ENCODE measurements at places on chromosomes 1 and 21.

GRCh38 chr1:162609306-162609705 lies 23.0 kb upstream of the DDR2 start:
- no peak overlapping the region for H3K4me3 ChIP-seq
- no peak overlapping the region for H3K27ac ChIP-seq
- no peak for DNase-seq
- no peaks in the 10 kb centered on the region for H3K36me3 ChIP-seq

GRCh38 chr1:153728305-153729066 lies 636 bp downstream of the INTS3 start:
- H3K27ac ChIP-seq: peak overlapping the region; percentile 91
- peaks cover 20% of the 10 kb centered on the region for H3K36me3 ChIP-seq
- H3K4me1 ChIP-seq: peaks cover 39% of the 10 kb centered on the region
- peak; percentile 30 for DNase-seq

GRCh38 chr1:220775240-220775853 lies 11.4 kb upstream of the MTARC1 start:
- no peak overlapping the region for H3K4me3 ChIP-seq
- peaks cover 2% of the 10 kb centered on the region for H3K4me1 ChIP-seq
- H3K36me3 ChIP-seq: no peaks in the 10 kb centered on the region
- H3K27ac ChIP-seq: no peak overlapping the region
- peaks cover 5% of the 10 kb centered on the region for H3K27me3 ChIP-seq
- DNase-seq: peak; percentile 37

- no peaks in the 10 kb centered on the region for H3K4me1 ChIP-seq
- no peak for DNase-seq
- no peak overlapping the region for H3K4me3 ChIP-seq
Observed at GRCh38 chr21:17351766-17352165, 161.1 kb upstream of the CXADR start.

DNA sequence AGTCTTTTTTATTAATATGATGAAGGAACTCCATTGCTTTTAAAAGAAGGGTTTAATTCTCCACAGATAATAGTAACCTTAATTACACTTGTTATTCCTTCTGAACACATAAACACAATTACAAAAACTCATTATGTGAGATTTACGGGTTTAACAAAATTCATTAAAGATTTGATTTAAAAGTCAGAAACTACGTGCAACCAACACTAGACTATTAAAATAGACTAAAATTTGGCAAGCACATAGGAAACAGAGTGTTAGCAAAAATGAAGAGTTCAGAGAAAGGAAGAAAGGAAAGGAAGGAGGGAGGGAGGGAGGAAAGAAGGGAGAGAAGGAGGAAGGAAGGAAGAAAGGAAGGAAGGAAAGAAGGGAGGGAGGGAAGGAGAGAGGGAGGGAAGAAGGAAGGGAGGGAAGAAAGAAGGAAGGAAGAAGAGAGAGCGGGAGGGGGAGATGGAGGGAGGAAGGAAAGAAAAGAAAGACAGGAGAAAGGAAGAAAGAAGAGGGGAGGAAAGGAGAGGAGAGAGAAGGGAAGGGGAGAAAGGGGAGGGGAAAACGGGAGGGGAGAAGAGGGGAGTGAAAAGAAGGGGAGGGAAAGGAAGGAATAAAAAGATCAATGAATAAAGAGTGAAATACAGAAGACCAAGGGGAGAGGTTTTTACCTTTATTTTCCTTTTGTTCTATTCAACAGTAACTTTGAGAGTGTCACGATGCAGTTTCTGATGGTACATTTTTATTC lies 123.4 kb upstream of the LYPLAL1 start:
- no peaks in the 10 kb centered on the region for H3K4me1 ChIP-seq
- H3K27ac ChIP-seq: no peak overlapping the region
- no peak overlapping the region for H3K4me3 ChIP-seq
- H3K36me3 ChIP-seq: no peaks in the 10 kb centered on the region
